KBM-7 (cell line): ENCODE measurements at places on chromosomes 6 and 20.

GRCh38 chr6:127968394-127968793 lies 67.5 kb upstream of the THEMIS start:
- no peak for DNase-seq

GRCh38 chr6:118752803-118753202 lies 101.4 kb upstream of the CEP85L start:
- DNase-seq: no peak

GRCh38 chr20:49405062-49405683 lies 77.3 kb downstream of the KCNB1 start:
- DNase-seq: no peak

GRCh38 chr6:135128268-135128914 lies 52.7 kb upstream of the MYB start:
- peak; percentile 75 for DNase-seq

GRCh38 chr6:170243386-170243785 lies 47.5 kb downstream of the DLL1 start:
- no peak for DNase-seq

DNA sequence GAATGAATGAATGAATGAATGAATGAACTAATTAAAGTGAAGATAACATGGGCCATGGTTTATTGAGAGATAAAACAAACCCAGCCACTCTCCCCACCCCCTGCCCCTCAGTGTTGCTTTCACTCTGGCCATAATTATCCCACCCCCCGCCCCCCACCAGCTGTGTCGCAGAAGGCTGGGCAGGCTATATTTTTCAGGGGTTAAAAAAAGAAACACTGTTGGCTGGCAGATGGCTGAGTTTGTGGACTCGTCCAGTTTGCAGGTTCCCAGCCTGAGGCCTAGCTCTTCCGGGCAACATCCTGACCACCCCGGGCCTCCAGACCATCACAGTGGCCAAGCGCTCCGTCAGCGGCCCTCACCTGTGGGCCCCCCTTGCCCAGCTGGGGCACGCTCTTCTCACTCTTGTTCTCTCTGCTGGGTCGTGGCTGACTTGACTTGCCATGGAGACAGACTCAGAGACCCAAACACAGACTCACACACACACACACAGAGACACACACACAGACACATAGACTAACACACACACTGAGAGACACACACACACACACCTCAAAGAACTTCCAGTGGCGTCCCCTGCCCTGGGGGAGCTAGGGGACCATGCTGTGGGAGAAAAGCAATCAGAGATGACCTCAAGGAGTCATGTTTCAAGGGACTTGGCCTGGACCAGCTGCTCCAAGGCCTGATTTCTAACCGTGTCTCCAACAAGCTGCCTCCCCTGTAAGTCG lies 2.2 kb upstream of the GRM4 start:
- DNase-seq: no peak

DNA sequence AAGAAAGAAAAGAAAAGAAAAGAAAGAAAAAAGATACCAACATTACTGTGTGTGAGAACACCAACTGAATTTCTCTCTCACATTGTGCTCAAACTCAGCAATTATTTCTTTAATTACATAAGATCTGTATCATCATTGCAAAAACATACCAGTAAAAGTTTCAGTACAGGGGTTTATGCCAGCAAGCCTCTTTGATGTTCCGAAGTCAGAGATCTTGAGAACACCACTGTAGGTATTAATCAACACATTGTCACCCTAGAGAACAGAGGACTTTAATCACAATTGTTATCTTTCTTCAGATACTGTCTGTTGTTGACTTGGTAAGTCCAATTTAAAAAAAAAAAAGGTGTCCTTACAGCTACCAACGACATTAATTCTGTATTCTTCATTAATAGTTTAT lies 60.9 kb upstream of the MAP7 start:
- no peak for DNase-seq

DNA sequence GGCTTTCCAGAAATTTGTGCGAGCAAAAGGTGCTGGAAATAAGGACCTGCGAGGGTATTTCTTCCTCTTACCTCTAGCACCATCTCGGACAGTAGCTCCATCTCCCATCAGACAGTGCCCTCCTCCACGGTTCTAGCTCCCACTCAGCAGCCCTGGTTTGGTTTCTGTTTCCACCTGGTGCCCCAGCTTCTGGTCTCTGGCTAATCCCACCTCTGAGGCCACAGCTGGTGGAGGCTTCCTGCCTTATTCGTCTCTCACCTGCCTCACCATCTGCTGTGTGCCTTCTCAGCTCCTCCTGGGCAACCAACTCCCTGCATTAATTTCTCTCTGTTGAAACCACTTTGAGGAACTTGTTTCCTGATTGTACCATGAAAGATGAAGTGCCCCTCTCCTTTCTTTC lies 162.4 kb upstream of the CDYL start:
- no peak for DNase-seq
